Activated T-cell treated with anti-CD3 and anti-CD28 coated beads for 48 hours (primary cell): ENCODE measurements at places on chromosomes 6 and 20.
A peak's percentile ranks its signal among the peaks of the same experiment; 100 is the strongest.

DNA sequence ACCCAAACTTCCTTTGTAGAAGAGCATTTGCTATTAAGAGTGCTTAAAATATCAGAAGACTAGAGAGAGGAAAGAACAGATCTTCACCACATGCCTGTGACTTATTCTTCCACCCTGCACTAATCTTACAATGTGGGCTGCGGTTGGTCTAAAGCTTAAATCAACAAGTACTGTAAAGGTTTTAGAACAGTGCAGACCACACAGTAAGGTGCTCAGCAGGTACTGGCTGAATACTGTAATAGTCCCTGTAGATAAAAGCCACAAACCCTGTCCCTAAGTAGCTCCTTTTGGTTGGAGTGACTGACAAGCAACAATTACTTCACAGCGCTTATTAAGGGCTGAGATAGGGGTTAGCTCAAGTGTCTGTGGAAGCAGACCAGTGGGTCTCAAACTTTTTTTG is 972 bp upstream of the PHF3 start:
- DNase-seq, result no peak

- DNase-seq, result no peak
Observed at GRCh38 chr6:17869753-17870050, 117.7 kb downstream of the KIF13A start.

DNA sequence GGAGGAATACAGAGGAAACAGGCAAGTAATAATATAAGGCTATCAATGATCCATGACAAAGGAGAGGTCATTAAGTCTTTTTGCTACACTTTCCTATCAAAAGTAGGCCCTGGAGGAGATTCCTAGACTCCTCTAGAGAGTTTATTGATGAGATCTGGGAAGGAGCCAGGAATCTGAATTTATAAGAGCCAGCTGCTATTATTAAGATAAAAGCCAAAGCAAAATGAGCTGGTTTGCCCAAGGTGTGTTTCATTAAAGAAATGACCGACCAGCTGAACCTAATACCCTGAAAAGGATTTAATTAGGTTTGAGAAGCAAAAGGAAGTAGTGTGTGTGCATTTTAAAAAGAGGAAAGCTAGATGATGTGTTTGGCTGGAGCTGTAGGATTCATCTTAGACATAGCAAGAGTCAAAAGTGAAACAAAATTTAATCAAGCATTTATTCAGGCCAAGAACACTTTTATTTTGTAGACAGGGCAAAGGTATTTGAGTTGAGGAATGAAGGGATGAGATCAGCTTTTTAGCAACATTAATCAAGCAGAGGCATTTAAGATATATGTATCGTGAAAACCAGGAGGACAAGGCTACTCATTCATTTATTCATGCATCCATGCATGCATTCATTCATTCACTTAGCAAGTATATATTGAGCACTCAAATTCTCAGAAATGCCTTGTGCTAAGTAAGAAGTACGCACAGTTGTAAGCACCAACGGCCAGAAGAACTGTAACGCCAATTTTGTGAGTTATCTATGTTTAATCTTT is 43.5 kb upstream of the SCAF8 start:
- DNase-seq, result no peak

GRCh38 chr6:132392792-132393191 is 8.5 kb downstream of the MOXD1 start:
- no peak for DNase-seq

- no peak for DNase-seq
Observed at GRCh38 chr20:5548902-5549599, 201.2 kb upstream of the SHLD1 start.

- DNase-seq, result no peak
Observed at GRCh38 chr6:45896783-45897441, 118.7 kb downstream of the CLIC5 start.

DNA sequence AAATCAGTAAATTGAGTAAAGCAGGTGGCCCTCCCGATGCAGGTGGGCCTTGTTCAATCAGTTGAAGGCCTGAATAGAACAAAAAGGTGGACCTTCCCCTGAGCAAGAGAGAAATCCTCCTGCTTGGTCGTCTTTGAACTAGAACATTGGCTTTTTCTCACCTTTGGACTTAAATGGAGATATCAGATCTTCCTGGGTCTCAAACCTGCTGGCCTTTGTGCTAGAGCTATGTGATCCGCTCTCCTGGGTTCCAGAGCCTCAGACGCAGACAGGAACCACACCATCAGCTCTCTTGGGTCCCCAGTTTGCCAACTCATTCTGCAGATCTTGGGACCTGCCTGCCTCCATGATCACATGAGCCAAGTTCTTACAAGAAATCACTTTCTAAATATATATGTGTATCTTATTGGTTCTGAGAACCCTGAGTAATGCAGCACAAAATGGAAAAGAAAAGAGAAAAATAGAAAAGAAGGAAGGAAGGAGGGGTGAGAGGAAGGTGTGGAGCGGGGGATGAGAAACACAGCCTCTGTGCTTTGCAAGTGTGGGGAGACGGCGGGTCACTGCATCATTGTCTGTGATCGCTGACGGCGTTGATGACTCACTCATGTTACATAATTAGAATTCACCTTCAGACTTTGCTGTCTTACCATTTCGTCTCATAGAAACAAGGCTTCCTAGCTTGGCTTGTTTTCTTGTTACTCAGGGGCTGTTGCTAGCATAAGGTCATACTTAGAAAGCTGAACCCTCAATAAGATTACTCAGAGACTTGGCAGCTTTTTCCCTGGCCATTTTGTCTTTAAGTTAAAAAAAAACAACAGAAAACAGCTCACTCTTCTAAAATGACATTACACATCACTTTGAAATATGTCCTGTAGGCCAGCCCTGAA is 85.7 kb upstream of the NEDD9 start:
- DNase-seq, result no peak

DNA sequence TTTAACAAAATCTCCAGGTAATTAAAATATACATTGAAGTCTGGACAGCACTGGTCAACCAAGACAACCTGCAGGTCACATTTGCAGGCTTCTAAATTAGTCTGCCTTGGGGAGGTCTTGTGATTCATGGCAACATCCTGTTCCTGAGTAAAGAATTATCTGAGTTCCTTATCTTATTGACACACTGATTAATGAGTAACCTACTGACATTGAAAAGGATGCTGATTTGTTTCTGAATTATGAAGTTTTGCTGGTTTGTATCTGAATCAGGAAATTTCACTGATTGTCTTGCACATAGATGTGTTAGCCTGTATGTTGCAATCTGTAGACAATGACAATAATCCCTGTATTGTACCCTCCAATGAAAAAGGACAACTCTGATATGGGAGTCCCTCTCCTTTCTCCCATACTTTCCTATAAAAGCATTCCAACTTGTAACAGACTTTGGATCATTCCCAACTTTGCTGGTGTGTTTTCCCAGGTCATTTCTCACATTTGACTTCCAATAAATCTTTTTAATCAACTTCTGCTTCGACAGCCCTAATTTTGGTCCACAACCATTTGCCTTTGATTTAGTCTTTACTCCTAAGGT is 80.0 kb downstream of the LAMP5 start:
- DNase-seq, result no peak

- DNase-seq, result no peak
Observed at GRCh38 chr6:81002126-81002525, 750.4 kb downstream of the TENT5A start.

DNA sequence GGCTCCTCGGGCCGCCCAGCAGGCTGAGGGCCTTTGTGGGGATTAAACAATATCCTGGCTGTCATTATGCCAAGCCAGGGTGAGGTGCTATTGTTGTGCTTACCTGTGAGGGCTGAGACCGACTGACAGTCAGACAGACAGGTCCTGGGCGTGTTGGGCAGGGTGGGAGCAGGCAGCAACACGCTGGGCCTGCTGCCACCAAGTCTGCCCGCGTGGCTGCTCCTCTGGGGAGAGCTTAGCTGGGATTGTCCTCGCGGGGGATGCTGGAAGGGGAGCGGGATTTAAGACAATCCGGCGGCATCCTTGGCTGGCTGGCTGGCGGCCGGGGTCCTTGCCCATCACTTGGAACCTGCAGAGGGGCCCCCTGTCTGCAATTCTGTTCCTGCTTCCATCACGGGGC is 20.0 kb downstream of the ITPR3 start:
- no peak for DNase-seq

DNA sequence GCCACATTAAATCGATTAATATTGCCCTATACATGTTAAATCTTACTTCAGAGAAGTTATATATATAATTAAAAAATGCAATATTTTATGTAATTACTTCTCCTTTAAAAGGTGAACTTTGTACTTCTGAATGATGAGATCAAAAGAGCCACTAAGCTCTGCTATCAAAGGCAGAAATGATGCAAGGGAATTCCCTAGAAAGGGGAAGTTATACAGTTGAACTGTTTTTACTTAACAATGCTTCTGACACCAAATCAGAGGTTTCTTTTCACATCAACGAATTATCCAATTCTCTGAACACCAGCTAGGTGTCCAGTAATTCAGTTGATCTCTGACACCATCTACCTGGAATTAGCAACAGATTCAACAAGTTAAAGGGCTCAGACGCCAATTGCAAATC is 319.9 kb upstream of the TSHZ2 start:
- DNase-seq, result no peak

DNA sequence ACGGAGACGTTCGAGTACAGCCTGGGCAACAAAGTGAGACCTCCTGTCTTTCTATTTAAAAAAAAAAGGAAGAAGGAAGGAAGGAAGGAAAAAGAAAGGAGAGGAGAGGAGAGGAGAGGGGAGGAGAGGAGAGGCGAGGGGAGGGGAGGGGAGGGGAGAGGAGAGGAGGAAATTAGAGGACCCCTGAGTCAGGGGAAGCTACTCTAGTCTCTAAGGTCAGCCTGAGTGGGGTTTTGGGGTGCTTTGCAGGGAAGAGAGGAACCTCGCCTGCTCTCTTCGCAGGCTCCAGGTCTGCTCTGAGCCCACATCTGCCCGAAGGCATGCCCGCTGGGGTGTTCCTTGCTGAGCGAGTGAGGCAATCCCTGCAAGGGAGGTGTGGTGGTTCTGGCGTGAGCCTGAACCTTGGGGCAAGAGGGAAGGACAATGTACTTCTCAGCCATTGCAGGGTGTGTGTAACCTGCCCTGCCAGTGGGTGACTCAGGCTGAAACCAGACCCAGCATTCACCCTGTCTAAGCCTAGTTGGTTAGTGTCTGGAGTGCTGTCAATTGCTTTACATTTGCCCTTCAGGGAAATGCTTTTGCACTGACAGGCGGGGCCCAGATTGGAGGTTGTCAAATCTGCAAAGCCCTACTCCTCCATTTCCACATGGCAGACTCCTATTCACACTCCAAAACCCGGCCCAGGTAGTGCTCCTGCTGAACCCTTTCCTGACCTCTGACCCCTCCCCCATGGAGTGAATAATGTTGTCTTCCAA is 15.3 kb upstream of the MMP9 start:
- no peak for DNase-seq

GRCh38 chr20:61758564-61759200 is 307.0 kb downstream of the TAF4 start:
- no peak for DNase-seq

DNA sequence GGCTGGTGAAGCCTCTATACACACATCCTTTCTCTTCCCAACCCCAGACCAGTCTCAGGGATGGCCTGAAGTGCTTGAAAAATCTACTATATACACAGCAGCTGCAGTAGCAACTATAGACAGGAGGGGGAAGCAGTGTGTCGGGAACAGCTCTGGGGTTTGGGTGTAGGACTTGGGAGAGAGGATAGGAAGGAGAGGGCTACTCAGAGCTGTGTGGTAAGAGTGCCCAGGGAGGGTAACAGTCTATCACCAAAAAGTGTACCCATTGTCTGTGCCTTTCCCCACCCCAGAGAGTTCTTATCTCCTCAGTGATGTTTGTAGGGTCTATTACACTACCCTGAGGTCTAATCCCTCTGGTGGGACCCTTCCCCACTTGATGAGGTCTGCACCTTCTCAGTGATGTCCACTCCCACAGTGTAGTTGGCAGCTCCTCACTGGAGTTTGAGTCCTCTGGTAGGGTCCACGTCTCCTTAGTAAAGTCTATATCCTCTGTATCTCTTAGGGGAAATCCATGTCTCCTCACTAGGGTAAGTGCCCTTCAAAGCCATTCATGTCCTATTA is 1.5 kb upstream of the GGT7 start:
- peak; percentile 56 for DNase-seq

DNA sequence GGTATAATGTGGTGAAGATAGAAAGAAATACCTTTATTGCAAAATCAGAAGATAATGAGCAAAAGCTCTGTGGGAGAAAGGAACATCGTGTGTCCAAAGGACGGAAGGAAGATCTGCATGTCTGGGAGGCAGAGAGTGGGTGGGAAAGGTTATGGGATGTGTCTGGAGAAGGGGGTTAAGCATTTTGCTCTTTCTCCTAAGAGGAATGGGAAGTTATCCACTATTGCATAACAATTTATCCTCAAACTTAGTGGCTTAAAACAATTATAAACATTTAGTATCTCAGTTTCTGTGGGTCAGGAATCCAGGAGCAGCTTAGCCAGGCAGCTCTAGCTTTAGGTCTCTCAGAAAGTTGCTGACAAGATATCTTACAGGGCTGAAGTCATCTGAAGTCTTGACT is 229.1 kb upstream of the CITED2 start:
- no peak for DNase-seq

GRCh38 chr6:140718021-140718420 is 1343.6 kb upstream of the CITED2 start:
- DNase-seq, result no peak

GRCh38 chr6:167046861-167047495 is 47.8 kb downstream of the CEP43 start:
- no peak for DNase-seq

DNA sequence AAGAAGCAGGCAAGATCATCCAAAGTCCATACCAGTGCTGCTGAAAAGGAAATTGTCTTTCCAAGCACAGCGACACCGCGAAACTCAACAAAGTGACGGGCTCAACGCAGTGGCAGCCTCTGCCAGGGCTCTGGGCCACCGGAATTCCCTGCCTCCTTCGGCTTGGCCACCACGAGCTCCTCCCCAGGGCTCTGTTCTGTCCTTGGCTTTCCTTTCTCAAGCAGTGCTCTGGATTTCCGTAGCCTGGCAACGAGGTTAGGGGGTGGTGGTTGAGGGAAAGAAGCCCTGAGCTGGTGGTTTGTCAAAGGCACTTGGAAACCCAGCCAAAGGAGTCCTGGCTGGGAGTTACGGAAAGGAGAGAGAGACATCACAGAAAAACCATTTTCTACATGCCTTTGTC is 31.2 kb downstream of the PRR18 start:
- no peak for DNase-seq

DNA sequence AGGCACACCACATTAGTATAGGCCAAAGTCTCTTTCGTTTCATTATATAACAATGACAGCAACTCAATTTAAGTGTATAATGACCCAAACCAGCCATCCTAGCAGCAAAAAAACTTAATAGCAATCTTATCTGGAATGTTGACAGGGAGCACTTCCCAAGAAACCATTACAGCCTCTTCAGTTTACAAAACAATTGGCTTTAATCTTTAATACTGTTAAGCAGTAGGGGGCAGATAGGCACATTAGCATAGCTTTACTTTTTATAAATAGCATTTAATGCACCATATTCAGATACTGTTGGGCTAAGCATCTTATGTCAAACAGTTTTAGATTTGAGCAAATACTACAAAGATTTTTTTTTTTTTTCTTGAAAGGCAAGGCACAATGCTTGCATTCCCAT is 193.3 kb upstream of the MAP3K7 start:
- no peak for DNase-seq

DNA sequence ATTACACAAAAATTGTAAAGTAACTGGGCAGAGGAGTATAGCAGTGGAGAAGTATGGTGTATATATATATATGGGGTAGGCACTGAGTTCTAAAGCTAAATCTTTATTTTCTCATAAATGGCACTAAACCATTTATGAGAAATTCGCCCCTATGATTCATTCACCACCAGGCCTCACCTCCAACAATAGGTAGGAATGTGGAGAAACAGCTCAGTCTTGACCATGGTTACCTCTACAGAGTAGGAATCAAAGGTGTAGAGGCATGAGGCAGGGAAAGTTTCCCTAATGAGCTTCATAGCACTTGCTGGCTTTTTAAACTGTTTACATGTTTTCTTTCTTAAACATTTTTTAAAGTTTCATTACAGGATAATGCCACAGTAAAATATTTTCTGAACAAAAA is 36.9 kb upstream of the SUMO4 start:
- no peak for DNase-seq
